Natural killer cell treated with Interleukin-12 subunit alpha and Interleukin-12 subunit beta and Interleukin-15 and Interleukin-18, amount 100 ng/mL, for 72 hours (primary cell): ENCODE measurements at places on chromosomes 16 and 17.

- DNase-seq, result no peak
Measured at GRCh38 chr17:46135879-46136563, 57.2 kb downstream of the KANSL1 start.

DNA sequence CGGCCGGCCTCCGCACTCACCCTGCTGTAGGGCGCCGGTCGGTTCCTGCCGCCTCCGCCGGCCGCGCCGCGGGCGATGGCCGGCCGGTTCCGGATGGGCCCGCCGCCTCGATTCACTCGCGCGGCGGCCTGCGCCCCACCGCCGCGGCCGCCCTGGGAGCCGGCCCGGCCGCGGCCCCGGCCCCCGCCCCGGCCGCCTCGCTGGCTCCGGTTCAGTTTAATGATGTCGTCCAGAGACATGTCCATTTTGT is 158 bp downstream of the ALYREF start:
- DNase-seq, result no peak

- no peak for DNase-seq
Measured at GRCh38 chr17:75898065-75898464, 1.3 kb upstream of the TRIM65 start.

DNA sequence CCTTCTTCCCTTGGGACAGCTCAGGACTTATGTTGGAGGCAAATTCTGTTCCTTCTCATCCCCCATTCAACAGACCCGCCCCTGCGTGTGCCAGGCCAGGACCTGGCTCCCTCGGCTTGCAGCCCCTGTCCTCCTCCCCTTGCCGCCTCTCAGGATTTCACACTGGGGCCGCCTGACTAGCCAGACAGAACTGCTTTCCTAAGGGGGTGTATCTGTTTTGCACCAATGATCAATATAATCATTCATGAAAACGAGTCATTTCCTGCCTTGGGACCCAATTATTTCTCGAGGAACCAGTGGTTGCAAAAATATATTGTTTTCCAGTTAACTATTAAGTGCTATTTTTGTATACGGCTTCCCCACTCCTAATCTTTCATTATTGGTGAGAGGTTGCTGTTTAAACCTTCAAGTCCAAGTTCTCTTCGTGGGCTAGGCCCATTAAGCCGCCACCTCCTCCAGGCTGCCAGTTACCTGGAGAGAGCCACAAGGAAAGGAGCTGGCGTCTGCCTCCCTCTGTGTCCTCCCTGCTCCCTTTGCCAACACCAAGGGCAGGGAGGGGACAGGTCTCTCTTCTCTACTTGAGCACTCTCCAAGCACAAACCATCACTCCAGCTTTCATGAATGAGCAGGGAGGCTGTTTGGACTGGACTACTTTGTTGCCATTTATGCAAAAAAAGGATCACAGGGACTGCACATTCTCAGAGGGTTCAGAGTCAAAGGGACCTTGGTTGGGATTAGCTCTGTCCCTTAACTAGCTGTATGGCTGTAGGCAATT is 8.9 kb downstream of the DCAKD start:
- no peak for DNase-seq

GRCh38 chr17:46097497-46097896 is 95.7 kb downstream of the KANSL1 start:
- no peak for DNase-seq

- DNase-seq, result no peak
Measured at GRCh38 chr17:31843070-31843745, 15.8 kb downstream of the COPRS start.

DNA sequence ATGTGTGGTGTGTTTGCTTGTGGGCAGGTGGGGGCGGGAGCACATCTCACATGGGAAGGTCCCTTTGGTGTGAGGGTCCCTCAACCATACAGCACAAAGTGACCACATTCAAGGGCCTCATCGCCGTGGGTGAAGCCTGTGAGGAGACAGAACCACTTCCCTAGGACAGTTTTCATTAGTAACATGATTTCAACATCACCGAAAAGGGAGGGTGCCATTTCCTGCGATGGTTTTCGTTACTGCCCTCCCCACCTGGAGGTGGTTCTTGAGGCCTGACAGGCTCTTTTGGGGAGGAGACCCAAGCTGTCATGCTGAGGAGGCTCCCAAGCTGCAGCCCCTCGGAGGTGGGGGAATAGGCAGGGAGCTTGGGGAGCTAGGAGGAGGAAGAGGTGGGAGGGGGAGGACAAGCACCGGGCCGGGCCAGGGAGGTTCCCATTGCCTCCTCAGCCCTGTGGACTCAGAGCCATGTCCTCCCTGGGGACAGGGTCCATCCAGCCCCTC is 9.5 kb downstream of the CD300LB start:
- peak; percentile 81 for DNase-seq

DNA sequence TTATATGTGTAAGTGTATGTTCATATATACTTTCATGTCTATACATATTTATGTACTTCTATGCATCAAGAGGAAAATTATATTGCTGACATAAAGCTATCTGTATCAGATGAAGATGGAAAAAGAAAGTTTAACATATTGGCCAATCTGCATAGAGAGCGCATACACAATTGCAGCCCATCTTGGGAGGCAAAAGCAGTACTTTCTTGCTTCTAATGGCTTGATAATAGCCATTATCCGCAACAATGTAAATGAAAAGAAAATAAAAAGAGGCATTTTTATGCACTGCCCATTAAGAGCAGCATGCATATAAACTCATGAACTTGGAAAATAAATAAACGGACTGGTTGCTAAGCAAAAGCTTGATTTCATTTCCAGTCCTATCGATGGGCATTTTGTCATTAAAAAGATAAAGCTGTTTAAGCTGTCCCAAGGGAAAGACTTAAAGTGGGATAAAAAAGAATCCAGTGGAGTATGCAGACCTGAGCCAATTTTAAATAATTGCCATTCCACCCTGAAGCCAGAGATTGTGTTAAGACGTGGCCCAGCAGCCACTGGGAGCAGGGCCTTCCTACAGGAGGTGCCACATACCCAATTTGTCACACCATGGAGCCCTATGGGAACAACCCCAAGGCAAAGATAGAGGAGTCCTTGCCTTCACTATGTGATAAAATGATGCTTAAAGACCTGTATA is 183.6 kb upstream of the CDH11 start:
- no peak for DNase-seq

GRCh38 chr16:1759511-1759910 is 11.8 kb downstream of the NME3 start:
- no peak for DNase-seq

DNA sequence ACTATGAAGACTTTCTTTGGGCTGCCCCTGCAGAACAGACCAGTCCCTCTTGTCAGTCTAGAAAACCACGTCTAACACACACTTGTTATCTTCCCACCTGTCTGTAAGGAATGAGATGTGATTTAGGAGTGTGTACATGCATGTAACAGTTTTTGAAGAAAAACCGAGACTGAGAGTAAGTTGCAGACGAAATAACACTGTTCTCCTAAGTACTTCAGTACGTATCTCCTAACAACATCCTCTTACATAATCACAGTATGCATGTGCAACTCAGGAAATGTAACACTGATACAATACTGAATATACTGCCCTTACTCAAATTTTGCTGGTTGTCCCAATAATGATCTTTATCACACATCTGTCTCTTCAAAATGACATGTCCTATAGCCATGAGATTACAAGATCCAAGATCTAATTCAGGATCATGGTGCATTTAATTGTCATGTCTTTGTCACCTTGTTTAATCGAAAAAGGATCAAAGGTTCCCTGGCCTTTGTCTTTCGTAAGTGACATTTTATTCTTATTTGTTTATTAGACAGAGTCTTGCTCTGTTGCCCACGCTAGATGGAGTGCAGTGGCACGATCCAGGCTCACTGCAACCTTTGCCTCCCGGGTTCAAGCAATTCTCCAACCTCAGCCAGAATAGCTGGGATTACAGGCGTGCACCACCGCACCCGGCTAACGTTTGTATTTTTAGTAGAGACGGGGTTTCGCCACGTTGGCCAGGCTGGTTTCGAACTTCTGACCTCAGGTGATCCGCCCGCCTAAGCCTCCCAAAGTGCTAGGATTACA is 25.6 kb downstream of the CREBBP start:
- no peak for DNase-seq

DNA sequence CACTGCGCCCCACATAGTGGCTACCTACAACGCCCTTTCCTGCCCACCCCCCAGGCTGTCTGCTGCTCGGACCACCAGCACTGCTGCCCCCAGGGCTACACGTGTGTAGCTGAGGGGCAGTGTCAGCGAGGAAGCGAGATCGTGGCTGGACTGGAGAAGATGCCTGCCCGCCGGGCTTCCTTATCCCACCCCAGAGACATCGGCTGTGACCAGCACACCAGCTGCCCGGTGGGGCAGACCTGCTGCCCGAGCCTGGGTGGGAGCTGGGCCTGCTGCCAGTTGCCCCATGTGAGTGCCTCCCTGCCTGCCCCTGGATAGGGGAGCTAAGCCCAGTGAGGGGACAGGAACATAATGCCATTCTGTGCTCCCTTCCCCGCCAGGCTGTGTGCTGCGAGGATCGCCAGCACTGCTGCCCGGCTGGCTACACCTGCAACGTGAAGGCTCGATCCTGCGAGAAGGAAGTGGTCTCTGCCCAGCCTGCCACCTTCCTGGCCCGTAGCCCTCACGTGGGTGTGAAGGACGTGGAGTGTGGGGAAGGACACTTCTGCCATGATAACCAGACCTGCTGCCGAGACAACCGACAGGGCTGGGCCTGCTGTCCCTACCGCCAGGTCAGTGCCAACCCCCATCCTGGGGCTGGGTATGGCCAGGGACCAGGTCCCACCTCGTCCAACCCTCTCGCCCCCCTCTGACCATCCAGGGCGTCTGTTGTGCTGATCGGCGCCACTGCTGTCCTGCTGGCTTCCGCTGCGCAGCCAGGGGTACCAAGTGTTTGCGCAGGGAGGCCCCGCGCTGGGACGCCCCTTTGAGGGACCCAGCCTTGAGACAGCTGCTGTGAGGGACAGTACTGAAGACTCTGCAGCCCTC is 7.1 kb downstream of the GRN start:
- peak; percentile 59 for DNase-seq

DNA sequence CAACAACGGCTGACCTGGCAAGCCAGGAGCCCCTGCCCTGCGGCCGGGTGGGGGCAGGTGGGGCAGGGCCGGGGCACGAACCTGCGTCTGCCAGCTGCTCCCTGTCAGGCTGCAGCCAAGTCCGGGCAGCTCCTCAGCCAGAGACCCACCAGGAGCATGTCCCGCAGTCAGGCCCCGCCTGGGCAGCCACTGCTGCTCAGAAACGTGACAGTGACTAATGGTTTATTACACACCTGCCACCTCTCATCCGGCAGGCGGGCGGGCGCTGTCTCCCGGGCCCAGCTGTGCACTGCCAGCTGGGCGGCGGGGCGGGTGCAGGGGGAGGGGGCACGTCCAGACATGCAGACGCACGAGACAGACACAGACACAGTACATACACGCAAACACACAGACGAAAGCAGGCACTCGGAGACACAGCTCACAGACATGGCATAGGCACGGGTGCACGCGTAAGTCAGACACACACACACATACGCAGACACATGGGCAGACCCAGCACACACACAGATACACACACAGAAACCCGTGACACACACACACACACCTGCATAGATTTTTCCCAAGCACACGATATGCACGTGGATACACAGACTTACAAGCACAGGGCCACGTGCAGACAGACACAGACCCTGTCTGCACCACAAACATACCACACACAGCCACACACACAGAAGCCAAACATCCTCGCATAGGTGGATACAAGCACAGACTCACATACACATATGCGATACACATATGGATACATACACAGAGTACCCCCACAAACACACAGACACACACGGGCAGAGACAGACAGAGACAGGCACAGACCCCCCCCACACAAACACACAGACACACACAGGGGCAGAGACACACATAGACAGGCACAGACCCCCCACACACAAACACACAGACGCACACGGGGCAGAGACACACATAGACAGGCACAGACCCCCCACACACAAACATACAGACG is 248.3 kb upstream of the CIBAR2 start:
- no peak for DNase-seq

GRCh38 chr17:63423251-63423950 is 22.7 kb downstream of the CYB561 start:
- no peak for DNase-seq

DNA sequence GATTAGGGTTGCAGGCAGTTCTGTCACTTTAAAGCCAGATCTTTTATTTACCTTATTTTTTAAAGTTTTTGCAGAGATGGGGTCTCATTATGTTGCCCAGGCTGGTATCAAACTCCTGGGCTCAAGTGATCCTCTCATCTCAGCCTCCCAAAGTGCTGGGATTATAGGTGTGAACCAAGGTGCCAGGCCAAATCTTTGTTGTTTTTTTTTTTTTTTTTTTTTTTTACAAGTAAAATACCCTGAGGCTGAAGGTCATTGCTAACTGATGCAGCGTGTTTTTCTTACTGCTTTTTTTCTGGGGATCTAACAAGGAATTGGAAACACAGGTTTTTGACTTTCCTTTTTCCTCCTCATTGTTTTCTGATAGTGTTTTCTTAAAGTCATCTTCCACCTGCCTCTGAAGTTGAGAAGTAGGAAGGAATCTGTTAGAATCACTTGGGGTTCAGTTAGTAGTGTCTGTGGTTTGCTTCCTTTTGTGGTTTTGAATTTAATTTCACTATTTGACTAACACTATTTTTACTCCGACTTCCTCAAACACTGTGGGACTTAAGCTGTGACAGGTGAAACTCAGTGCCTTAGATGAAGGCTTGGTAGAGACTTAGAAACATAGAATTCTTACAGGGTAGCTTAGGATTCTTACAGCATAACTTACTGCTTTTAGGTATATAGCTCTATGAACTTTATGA is 22.2 kb downstream of the CLTC start:
- no peak for DNase-seq

DNA sequence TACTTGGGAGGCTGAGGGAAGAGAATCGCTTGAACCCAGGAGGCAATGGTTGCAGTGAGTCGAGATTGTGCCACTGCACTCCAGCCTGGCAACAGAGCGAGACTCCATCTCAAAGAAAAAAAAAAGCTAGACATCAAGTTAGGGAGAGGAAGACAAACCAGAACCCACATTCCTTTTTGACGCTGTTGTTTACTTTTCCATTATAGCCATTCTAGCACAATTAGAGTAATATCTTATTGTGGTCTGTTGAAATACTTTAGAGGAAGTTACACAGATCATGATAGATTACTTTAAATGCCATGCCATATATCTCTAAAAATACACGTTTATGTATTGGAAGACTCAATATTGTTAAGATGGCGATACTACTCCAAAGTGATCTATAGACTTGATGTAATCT is 16.5 kb upstream of the ABCC1 start:
- no peak for DNase-seq

- DNase-seq, result no peak
Measured at GRCh38 chr17:6554871-6555330, 1.5 kb downstream of the PITPNM3 start.

DNA sequence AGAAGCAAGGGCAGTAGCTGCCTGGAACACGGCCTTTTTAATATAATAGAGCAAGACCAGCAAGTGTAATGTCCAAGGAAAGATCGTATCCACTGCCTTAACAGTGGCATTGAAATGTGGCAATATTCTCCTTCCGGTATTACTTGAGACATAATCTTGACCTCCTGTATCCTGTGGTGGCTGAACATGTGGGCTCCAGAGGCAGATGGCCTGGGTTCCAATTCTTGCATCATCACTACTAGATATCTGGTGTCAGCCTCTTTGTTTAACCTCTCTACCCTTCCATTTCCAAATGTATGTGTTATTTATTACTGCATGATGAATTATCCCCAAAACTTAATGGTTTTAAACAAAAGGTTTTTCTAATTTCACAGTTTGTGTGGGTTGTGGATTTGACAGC is 3.5 kb upstream of the CDYL2 start:
- no peak for DNase-seq

GRCh38 chr17:78172249-78173051 is 4.1 kb downstream of the SYNGR2 start:
- DNase-seq, result no peak
